ENCODE measurements at places on chromosomes 16 and 17. TPM values are rescaled to one million over a fixed set of nuclear protein-coding genes. Genes with fewer than 3 reads are reported as not detected.

DNA sequence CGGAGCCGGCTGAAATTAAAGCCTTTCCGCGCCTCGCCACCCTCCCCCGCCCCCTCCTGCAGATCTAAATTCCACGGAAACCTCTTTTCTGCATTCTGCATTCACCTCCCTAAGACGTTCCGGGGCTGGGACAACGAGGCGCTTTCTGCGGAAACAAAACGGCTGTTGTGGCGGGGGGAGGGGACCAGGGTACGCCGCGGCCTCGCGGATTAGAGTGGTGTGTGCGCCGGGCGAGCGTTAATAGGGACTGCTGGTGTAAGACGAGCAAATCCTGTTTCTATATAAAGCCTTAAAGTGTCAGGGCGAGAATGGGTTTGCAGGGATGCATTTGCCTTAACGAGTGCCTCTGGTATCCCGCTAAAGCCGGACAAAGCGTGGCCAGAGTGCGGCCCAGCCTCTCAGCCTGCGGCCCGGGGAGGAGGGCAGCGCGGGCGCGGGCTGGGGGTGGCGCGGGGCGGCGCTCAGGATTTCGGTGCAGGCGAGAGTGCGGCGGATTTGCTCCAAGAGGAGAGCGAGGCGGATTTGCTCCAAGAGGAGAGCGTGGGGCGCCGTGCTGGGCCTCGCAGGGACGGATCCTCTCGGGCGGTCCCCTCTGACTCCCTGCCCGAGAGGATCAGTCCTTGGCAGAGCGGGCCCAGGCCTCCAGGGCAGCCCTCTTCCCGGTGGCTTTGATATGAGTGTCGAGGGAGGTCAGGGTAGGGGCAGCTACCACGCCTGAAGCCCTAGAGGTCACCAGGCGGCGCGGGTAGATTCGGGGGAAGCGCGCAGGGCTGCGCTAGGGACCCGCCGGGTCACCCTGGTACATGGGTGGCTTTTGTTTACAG is 5.1 kb downstream of the BAHCC1 start:
- DNase-seq = no peak

DNA sequence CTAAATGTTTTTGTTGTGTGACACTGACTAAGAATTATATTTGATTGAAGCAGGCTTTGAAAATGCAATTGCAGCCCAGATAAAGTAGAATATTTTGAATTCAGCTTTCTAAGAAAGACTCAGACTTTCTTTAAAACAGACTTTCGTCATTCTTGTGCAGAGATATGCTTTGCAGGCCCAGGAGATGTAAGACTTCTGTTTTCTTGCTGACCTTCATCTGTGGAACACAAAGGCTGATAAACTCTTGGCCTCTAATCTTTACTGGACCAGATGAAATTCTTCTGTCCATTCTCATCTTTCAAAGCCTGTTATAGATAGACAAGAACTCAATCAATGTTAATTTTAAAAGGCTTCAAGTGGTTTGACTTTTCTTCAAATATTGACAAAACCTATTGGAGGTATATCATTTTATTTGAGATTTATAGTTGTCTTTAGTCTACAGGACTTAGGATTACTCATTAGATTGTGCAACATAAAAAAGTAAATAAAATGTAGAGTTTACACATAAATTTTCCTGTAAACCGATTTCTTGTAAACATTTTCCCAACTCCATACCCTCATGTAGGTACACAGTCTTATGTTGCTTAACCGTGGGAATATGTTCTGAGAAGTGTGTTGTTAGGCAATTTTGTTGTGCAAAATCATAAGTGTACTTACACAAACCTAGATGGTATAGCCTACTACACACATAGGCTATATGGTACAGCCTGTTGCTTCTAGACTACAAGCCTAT is 94.2 kb downstream of the MAP2K4 start:
- DNase-seq = no peak

DNA sequence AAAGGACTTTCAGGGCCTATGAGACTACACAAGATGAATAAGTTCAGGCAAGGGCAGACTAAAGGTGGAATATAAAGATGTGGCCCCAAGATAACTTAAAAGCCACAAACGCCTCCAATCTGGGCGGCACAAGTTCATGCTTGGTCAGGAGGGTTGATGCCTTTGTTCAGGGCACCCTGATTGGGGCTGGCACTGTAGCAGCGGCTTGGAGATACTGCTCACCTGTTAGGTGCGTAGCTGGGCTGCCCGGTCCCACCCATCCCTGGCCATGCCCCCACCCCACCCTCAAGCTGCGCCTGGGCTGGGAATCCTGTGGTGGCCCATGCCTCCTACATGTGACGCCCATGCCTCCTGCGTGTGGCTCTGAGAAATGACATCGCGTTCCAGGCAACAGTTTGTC is 12.5 kb upstream of the SLC13A2 start:
- DNase-seq = no peak

DNA sequence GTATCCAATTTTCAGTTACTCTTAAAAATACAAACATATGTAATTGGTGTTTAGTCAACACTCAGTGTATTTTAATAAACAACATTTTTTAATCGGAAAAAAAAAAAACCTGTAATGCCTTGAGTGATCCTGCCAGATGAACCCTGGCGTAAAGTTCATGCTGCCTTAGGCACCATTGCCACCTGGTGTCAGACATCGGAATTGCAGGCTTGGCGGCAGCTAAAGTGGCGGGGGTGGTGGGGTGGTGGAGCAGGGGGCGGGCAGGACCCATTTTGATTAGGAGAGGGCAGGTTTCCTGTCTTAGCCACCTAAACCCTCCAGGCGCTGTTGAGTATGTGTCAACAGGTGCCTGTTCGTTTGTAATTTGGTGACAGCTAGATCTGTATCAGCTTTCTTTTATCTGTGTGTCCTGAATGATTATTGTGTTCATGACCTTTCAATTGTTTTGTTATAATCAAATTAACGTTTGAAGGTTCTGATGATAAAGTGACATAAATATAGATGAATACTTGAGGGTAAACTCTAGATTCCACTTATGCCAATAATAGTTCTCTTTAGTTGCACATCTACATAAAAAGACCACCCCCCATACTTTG is 588.7 kb downstream of the CDH13 start:
- no peak for DNase-seq

Gene PRRT2
- polyA plus RNA-seq = 28.8 TPM

DNA sequence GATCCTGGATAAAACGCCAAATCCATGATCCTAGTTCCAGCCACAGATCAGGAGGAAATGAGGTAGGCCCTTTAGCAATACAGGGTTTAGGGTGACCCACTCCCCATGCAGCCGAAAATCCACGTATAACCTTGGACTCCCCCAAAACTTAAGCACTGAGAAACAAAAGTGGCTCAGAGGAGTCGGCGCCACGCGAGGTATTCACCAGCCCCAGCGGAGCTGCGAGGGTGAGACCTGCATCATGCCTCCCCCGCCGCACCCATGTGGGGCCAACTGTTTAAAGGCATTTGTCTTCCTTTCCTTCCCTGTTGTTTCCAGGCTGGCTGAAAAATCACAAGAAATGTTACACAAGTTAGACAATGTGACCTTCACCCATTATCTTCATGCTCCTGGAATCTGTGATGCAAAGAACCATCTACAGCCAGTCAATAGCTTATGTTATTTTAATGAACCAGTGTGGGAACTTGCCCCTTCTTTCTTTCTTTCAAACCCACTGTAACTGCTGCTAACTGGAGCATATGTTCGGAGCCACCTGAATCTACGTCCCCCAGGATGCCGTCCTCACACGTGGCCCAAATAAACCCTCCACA is 98.2 kb upstream of the METRNL start:
- DNase-seq = no peak

All from left renal cortex interstitium (tissue), 4 donors.